Regular cardiac myocyte (primary cell): ENCODE measurements at places on chromosomes 12 and 14. TPM values are rescaled to one million over a fixed set of nuclear protein-coding genes. Genes with fewer than 3 reads are reported as not detected.

Gene SPRING1
- total RNA-seq = 27.1 and 27.6 TPM in 2 replicates

Gene DTX3
- total RNA-seq = 5.4 and 14.7 TPM in 2 replicates

Gene REC8
- 0.56 and 0.77 TPM in 2 replicates for total RNA-seq

Gene NINJ2
- 0.19 and 0.28 TPM in 2 replicates for total RNA-seq

Gene PRH2
- 0.19 TPM in 1 of 2 replicates, not detected in the other for total RNA-seq

Gene OXA1L
- total RNA-seq = 37.0 and 39.5 TPM in 2 replicates

Gene GALNT16
- 1.9 and 2.5 TPM in 2 replicates for total RNA-seq

Gene NR2C1
- total RNA-seq = 11.9 and 23.4 TPM in 2 replicates
